Calu3 (cell line): ENCODE measurements at places on chromosomes 12 and 14.

DNA sequence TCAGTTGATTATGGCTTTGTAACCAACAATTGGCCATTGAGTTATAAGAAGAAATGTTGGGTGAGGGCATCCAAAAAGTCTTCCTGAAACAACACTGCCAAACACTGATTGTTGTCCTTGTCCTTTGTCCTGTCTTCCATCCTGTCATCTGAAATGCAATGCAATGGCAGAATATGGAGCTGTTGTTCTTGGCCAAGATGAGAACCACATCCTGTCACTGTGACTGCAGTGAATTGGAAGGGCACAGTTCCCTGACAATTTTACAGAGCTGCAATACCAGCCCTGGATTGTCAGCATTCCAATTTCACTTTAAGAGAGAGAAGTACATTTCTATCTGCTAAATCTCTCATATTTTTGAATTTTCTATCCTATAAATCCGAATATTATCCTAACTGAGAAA is 613.3 kb downstream of the FLRT2 start:
- H3K36me3 ChIP-seq: no peaks in the 10 kb centered on the region
- no peaks in the 10 kb centered on the region for H3K4me1 ChIP-seq
- H3K27ac ChIP-seq: no peak overlapping the region
- H3K27me3 ChIP-seq: no peaks in the 10 kb centered on the region

- no peaks in the 10 kb centered on the region for H3K27me3 ChIP-seq
- peak overlapping the region; percentile 83 for H3K4me3 ChIP-seq
These were observed 636 bp downstream of the GOLGA3 start for GRCh38 chr12:132827763-132828703.

DNA sequence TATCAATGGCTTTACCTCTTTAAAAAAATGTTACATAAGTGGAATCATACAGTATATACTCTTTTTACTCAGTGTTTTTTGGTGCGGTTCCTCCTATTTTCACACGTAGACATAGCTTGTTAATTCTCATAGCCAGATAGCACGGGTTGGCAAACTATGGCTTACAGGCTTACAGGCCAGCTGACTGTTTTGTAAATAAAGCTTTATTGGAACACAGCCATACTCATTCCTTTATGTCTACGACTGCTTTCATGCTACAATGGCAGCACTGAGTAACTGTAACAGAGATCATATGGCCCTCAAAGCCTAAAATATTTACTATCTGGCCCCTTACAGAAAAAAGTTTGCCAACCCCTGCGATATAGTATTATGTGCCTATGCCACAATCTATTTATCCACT is 5.8 kb upstream of the DAAM1 start:
- H3K36me3 ChIP-seq: peaks cover 4% of the 10 kb centered on the region
- no peaks in the 10 kb centered on the region for H3K4me1 ChIP-seq
- no peak overlapping the region for H3K27ac ChIP-seq
- peaks cover 49% of the 10 kb centered on the region for H3K27me3 ChIP-seq

DNA sequence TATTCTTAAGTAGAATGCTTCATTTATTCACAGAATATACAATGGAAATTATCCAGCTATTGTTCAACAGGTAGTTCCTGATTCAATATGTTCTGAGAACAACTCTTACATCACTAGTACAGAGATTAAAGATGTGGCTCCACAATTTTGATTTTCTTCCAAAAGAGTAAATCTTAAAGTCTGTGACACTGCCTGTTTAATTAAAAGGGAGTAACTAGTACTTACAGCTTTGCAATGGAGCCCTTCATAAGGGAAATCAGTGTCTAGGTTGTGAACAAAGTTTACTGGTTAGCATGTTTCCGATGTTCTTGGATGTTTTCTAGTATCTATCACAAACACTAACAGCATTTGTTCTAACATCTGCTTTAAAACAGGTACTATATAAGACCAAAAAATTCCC is 30.8 kb downstream of the MIA2 start:
- H3K27me3 ChIP-seq: no peaks in the 10 kb centered on the region
- DNase-seq: no peak
- H3K36me3 ChIP-seq: peaks cover 39% of the 10 kb centered on the region
- peak overlapping the region; percentile 85 for H3K27ac ChIP-seq
- peaks cover 23% of the 10 kb centered on the region for H3K4me1 ChIP-seq

DNA sequence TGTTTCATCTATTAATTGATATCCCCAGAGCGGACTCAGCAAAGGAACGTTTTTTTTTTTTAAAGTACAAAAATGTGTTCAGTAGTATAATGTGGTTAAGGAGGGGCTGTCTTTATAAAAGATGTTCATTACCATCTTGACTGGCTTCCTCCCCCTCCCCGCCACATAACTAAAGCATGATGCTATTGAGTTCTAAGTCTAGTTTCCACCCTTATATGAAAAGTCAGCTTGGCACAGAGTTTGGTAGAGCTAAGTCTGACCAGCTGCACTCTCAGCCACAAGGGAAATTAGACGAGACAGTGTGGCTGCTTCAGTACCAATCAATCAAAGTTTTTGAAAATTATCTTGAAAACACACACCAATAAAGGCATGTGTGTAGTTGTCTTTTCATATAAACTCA is 1.9 kb upstream of the MYBPC1 start:
- H3K27ac ChIP-seq: no peak overlapping the region
- H3K27me3 ChIP-seq: no peaks in the 10 kb centered on the region
- no peaks in the 10 kb centered on the region for H3K36me3 ChIP-seq
